ENCODE measurements at places on chromosomes 2 and 18.

DNA sequence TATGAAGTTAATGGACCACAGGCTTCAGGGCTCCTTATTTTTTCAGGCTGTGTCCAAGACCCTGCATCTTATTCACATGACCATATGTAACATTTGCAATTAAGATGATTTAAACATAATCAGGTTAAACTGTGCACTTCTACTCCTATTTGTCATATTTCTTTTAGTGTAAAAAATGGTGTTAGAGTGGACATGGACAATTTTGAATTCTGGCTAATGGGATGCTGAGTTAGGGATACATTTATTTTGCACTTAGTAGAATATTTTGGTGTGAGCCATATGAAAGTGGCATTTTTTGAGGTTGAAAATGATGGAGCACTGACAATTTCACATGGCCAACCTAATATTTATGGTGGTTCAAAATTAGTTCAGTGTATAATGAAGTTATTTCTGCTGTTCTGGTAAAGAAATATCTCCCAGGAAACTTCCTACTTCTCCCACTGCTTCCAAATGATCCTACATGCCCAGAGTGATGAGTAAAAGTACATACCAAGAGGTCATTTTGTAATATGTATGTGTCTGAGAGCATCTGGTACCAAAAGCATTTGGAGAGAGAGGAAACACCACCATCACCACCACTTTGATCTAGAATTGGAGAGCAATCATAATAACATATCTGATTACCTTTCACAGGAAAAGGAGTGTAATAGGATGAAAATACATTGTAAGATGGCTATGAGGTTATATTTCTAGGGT, 36.0 kb downstream of the GULP1 start:
- DNase-seq, result no peak

- no peak for DNase-seq
Measured at GRCh38 chr2:51011254-51011653, 20.7 kb downstream of the NRXN1 start.

GRCh38 chr2:12314127-12314760, 402.5 kb upstream of the TRIB2 start:
- DNase-seq, result no peak

DNA sequence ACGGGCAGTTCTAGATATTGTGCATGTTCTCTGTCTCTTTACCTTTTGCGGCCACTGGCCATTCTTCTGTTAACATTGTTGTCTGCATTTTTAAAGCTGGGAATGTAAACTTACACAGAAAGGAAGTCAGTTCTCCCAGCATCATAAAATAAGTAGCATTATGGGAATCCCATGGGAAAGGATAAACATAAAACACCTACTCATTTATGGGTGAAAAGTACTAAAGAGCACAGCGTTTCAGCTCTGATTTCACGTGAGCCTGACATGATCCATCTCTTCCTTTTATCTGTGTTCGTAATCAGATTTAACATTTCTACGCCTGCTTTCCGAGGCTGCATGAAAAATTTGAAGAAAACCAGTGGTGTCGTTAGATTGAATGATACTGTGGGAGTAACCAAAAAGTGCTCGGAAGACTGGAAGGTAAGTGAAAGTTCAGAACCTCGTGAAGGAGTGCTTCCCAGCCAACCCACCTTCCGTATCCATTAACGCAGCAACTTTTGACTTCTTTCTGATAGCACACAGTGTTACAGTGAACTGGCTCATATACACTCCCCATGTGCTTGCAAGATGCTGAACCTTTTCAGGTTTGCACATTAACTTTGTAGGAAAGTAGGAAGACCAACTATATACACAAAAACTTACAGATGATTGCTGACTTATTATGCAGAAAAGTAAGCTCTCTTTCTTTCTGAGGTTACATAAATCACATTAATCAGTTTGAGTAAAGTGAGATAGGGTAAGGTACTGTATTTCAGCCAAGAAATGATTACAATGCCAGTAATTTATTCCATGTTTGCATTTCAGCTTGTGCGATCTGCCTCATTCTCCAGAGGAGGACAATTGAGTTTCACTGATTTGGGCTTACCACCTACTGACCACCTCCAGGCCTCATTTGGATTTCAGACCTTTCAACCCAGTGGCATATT, 86.5 kb upstream of the TTC39C start:
- DNase-seq, result no peak

- DNase-seq, result no peak
Measured at GRCh38 chr2:231384109-231384435, 11.4 kb upstream of the B3GNT7 start.

DNA sequence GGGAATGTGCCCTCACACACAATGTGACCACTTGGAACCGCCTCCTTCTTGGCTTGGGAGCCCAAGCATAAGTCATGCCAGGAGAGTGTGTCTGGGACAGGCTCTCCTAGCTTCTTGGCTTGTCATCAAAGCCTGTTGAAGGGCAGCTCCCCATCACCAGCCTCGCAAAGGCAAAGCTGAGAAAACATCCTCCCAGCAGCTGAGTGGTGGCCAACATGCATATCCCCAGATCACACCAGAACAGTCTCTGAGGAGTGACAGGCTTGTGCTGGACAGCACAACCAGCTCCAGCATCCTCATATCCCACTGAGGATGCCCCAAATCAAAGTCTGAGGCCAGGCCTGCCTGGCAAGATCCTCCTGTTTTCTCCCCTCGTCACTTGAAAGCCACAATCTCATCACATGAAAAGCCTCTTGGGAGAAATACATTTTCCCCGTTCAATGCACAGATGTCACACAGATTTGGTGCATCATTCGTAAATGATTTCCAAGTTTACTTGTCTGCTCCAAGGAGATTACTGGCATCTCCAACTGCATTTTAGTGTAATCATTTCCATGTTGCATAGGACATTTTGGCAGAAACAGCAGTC, 269.3 kb downstream of the TTC32 start:
- DNase-seq, result no peak

DNA sequence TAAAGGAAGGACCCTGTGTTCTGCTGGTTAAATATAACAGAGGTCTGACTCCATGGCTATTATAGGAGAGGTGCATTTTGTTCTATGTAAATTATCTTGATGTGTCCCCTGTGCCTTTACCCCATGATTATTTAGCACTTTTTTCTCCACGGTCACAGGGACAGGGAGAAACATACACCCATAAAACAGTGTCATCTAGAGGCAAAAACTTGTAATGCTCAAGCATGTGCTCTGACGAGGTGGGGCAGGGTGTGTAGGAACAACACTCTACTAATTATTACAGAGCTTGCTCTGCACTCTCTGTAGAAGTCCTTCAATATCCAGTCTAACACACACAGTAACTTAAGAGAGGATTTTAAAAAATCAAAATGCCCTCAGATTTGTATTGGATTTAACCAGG, 187.9 kb downstream of the NEDD4L start:
- DNase-seq, result peak; percentile 27

GRCh38 chr2:232776435-232776834, at the start of gene KCNJ13:
Gene KCNJ13 (minus strand): TSS chr2:232776565. CDS start chr2:232771362, 5,203 bp downstream.
- no peak for DNase-seq

- no peak for DNase-seq
Measured at GRCh38 chr2:118925476-118925875, 16.5 kb upstream of the MARCO start.

DNA sequence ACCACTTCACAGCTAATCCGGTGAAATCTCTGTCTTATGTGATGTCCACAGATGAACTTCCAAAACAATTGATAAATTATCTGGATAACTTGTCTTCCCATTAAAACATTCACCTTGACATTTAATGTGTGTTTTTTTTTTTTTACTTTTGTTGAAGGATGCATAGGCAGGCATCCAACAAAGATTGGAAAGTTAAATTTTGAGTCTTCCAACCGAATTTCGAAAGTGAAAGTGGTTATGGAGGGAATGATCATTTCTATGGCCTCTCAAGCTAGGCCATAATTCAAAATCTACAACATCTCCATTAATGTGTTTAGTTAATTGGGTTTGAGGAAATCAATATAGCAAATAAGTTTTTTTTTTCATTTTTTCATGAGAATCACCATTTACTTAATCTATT, 1495.5 kb upstream of the ACVR2A start:
- no peak for DNase-seq

GRCh38 chr2:15154297-15154696, 406.8 kb downstream of the NBAS start:
- DNase-seq, result no peak

- no peak for DNase-seq
Measured at GRCh38 chr2:64312622-64313397, 141.2 kb upstream of the LGALSL start.

DNA sequence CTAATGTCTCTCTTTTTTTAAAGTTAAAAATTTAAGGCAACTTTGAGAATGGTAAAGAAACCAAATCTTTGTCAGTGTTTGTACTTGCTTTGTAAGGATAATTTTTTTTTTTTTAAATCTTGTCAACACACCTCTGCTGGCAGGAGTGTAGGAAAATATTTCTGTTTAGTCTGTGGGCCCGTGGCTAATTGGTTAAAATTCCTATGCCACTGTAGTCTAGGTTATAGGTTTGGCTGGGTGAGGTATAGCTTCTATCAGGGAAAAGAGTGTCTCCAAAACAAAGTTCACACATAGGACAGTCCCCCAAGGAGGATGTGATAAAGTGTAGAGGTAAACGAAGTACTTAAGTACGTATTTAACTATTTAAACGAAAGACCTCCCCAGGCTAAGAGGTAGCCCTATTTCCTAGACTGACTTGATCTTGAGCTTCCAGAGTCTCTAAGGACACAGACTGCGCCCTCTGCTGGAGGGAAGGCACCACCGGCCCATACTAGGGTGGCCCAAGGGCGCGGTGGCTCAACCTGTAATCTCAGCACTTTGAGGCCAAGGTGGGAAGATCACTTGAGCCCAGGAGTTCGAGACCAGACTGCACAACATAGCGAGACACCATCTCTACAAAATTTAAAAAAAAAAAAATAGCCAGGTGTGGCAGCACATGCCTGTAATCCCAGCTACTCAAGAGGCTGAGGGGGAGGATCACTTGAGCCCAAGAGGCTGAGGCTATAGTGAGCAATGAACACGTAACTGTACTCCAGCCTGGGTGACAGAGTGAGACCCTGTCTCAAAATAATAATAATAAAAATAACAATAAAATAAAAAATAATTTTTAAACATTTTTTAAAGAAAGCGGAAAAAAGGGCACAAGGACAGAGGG, 8.9 kb downstream of the TEX44 start:
- peak; percentile 86 for DNase-seq

DNA sequence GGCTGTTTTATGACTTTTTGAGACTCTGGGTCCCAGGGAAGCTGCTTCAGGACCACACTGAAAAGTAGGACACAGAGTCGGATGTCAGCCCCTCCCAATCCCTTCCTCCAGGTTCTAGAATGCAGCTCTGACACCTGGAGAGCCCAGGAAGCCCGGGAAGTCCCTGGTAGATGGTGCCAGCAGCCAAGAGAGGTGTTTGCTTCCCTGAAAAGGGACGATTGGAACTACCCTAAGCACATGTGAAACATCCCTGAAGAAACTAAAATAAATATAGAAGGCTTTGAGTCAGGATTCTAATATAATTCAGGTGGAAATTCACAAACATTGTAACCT, 163.2 kb upstream of the CYRIA start:
- no peak for DNase-seq

DNA sequence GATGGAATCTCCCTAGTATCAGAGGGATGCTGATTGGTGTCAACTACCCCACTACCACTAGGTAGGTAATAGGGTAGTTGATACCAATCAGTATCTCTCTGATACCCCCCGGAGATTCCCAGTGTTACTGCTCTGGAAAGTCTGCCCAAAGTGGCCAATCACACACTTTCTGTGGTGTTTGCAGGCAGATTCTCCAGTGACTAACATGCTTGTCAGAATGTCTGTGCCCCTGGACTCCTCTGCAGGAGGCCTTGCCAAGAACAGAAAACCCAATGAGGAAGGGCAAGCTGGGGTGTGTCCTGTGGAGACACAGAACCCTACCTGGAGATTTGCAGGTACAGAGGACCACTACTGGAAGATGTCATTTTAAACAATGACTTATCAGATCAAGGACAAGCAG, 135.1 kb downstream of the RIT2 start:
- DNase-seq, result no peak

- DNase-seq, result no peak
Measured at GRCh38 chr2:23468474-23469141, 83.6 kb downstream of the KLHL29 start.

- no peak for DNase-seq
Measured at GRCh38 chr2:216188559-216188850, 79.4 kb downstream of the XRCC5 start.

DNA sequence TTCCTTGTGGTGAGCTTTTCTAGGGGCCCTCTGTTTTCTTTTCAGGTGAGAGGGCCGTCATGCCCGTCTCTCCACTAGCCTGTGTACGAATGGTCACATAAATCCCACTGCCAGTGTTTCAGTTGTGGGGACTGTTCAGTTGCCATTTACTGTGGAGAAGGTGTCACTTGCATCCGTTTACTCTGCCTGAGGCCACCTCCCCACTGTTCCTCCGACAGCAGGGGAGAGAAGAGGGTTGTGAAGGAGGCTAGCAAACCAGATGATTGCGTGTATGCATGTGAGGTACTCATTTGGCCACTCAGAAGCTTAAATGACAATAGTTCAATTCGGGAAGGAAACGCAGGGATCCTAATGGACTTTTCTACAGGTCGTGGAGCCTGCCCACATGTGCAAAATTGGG, 3.3 kb downstream of the MTCL1 start:
- DNase-seq, result no peak

DNA sequence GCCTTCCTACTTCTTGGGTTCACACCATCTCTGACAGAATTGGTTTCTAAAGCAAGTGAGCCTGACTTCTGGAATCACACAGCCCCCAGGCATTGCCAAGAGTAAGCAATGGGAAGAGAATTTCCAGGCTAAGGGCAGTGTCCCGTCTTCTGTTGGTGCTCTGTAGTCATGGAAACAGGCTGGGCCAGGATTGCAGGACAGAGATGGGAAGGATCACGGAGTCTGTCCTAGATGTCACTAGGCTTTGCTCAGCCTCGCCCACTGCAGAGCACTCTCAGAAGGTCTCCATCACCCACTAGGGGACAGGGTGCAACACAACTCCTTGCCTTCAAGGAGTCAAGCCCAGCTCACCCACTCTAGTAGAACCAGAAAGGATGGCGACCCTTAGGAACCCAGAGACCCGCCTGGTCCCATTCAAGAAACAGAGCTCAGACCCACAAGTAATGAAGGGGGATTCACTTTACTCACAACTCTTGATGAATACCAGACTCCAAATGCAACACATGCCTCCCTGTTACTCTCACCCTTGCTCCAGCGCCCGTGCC, 48.6 kb upstream of the TEX51 start:
- DNase-seq, result no peak

- peak; percentile 27 for DNase-seq
Measured at GRCh38 chr2:101892377-101892776, 99.4 kb upstream of the IL1R2 start.

GRCh38 chr18:62767321-62767720, 52.0 kb downstream of the PHLPP1 start:
- DNase-seq, result no peak

DNA sequence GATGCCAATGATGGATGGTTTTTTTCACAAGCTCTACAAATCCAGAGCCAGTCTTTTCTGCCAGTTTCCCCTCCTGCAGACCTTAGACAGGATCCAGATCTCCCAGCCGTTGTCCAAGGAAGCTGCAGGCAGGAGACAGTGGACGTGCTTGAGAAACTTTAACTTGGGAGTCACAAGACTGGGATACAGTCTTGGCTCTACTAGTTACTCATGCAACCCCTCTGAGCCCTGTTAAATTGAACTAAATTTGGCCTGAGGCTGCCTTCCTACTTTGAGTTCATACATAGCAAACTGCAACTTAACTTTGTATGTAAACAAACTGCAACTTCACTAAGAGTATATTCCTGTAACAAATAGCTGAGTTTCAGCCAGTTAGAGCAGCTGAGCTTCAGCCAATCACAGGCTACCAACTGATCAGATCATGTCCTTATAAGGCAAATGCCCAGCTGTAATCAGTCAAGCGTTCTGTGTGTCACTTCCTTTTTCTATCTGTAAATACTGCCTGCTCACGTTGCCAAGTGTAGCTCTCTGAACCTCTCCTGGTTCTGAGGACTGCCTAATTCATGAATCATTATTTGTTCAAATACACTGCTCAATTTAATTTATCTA, 140.9 kb downstream of the CAPN13 start:
- DNase-seq, result no peak
